ENCODE measurements at places on chromosomes 13 and 19.
A peak's percentile ranks its signal among the peaks of the same experiment; 100 is the strongest.

DNA sequence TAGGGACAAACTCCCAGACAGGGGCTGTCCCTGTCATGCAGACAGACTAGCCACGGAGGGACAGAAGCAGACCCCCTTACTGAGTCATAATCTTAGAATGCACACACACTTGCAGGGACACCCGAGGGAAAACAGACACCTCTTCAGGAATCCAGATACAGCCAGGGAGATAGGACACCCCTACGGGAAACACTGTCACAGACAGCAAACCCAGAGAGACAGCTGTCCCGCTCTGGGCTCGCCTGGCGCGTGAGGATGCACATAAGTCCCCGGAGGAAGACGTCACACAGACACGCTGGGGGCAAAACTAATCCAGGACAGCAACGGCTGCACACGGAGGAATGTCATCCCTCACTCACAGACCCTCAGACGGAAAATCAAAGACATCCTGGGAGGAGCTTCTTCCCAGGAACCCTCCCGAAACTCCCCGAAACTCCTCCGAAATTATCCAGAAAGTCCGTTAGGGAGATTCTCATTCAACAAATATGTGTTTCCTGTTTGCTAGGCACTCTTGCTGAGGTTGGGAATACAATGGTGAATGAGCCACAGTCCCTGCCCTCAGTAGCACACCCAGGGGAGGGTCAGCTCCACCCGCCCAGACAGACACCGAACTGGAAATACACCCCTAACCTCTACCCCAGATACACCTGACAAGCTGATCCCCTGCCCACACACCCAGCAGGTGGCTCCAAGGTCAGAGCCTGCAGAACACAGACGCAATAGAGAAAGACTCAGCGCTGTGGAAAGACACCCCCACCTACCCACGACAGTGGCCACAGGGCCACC, 15.2 kb upstream of the TOMM40 start:
- DNase-seq: no peak

GRCh38 chr19:932648-933552, 7.1 kb downstream of the ARID3A start:
- DNase-seq: no peak

DNA sequence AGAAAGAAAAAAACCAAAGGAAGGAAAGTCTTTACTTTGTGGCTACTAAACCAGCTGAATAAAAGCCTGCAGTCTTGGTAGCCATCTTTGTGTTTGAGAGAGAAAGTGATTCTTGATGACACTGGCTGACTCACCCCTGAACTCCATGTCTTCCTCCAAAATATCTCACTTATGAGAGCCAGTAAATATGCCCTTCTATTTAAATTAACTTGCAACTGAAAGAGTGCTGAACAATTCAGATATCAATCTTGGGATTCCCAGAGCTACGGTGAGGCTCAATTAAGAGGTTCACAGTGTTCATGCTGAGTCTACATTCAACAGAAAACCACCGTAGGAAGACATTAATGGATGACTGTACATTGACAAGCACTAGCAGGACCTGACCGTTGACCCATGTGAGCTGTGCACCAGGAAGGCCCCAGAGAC, 57.9 kb downstream of the KCTD12 start:
- DNase-seq: no peak

DNA sequence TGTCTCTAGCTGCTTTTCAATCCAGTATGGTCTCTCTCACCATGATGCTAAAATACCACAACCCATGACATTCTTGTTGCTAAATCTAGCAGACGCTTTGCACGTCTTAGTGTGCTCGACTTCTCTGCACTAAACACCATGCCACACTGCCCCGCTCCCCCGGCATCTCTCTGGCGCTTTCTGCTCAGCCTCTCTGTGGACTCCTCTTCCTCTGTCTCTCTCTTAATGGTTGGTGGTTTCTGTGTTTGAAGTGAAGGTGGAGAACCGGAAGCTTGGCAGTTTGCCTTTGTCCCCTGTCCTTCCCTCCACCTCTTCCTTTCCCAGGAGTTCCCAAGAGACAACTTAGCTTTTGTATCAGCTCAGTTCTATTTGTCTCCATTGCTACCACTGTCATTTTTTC, 8.8 kb downstream of the ERCC5 start:
- DNase-seq: no peak

GRCh38 chr19:48364598-48365348, 606 bp downstream of the SYNGR4 start:
- DNase-seq: no peak

GRCh38 chr19:3721131-3721886, 13.1 kb downstream of the TJP3 start:
- DNase-seq: peak; percentile 83

GRCh38 chr13:33379608-33380007, 94.1 kb upstream of the STARD13 start:
- no peak for DNase-seq

GRCh38 chr13:30884543-30884942, 21.5 kb upstream of the MEDAG start:
- DNase-seq: no peak

DNA sequence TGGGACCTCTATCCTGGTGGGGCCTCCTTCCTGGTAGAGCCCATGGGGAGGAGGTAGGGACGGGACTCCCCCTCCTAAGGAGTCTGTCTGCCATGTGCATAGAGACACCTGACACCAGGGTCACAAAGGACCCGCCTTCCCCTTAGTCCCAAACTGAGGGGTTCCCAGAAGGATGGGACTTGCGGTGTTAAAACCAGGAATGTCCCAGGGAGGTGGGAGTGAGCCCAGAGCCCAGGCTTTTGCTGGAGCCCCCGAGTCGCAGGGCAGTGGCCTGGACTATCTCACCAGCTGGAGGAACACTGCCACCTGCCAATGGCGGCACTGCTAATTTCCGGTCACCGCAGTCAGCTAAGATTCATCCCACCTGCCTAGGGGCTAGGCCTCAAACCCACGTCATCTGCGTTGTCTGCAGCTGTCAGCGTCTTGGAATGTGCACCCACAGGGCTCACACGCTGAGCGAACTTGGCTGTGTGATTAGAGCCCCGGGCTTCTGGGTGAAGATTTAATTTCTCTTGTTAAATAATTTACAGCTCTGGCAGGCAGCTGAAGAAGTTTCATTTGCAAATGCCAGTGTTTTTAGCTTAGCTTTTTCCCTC, 31.9 kb upstream of the ATP11A start:
- DNase-seq: no peak

DNA sequence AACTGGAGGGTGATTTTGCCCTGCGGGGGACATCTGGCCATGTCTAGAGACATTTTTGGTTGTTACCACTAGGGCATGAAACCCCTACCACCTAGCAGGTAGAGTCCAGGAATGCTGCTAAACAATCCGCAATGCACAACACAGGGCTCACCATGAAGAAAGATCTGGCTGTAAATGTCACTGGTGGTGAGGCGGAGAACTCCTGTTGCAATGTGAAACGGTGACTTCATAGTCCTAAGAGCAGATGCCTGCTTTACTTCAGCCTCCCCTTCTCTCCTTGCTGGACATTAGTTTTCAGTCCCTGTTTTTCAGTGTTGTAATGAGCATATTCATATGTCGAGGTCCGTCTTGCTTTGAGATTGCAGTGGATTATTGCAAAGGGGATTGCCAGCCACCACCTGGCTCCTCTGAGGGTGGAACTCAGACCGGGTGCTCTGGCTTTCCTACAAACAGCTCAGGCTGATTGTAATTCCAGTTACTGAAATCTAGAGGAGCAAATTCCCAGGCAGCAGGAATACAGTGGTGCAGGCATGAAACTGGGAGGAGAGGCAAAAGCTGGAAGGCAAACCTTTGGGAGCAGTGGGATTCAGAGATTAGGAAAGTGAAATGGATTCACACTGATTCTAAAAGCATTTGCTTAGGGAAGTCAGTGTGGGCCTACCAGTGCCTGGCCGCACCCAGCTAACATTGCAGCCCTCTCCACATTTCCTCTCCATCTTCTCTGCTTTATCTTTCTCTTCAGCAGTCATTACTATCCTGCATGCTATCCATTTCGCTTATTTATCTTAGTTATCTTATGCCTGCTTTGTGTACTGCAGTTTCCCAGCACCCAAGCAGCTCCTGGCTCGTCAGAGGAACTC, 76.1 kb upstream of the PCDH8 start:
- DNase-seq: no peak

- DNase-seq: no peak
Observed at GRCh38 chr19:15161028-15161984, 39.5 kb downstream of the NOTCH3 start.

GRCh38 chr19:41426952-41427646, at the start of gene B3GNT8:
TSS of gene B3GNT8 (minus strand) at chr19:41427374. CDS start at chr19:41426778, 596 bp downstream.
- no peak for DNase-seq
